PC-3 (cell line): ENCODE measurements at places on chromosomes 2 and 18. TPM values are rescaled to one million over a fixed set of nuclear protein-coding genes. Genes with fewer than 3 reads are reported as not detected.
A peak's percentile ranks its signal among the peaks of the same experiment; 100 is the strongest.

DNA sequence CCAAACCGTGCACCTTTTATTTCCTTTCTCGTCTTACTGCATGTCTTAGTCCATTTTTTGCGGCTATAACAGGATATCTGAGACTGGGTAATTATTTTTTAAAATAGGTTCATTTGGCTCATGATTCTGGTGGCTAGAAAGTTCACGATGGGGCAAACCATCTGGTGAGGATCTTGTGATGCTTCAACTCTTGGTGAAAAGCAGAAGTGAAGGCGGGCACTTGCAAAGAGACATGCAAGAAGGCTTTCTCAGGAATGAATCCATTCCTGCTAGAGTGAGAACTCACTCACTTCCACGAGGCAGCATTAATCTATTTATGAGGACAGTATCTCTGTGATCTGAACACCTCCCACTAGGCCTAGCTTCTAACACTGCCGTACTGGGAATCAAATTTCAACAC, 327.1 kb upstream of the RBMS1 start:
- H3K27me3 ChIP-seq = no peaks in the 10 kb centered on the region
- H3K27ac ChIP-seq = no peak overlapping the region
- DNase-seq = no peak
- H3K4me1 ChIP-seq = peaks cover 7% of the 10 kb centered on the region; the same call in 1 of the 2 replicates

DNA sequence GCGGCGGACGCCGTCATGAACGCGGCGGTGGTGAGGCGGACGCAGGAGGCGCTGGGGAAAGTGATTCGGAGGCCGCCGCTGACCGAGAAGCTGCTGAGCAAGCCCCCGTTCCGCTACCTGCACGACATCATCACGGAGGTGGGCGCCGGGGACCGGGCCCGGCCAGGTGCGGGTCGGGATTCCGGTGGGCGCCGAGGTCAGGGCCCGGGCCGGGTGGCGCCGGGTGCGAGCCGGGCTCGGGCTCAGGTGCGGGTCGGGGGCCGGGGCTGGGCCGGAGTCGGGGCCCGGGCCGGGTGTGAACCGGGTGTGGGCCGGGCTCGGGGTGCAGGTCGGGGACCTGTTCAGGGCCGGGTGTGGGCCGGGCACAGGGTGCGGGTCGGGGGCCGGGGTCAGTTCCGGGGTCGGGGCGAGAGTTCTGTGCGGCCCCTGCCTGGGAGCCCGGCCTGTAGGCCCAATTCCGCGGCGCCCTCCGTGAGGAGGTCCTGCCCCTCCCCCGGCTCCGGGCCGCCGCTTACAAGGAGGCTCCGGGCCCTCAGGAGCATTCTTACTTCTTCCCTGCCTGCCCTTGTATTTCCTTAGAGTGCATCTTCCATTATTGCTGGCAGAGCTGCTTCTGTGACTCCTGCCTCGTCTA, 447 bp downstream of the TRAF3IP1 start:
- H3K4me1 ChIP-seq = 0 out of 2 replicates have a peak, but pooled peaks cover 7% of the 10 kb centered on the region
- H3K36me3 ChIP-seq = no peaks in the 10 kb centered on the region
- DNase-seq = peak; percentile 3
- peak overlapping the region; percentile 78 for H3K4me3 ChIP-seq
- no peak overlapping the region for H3K27ac ChIP-seq

DNA sequence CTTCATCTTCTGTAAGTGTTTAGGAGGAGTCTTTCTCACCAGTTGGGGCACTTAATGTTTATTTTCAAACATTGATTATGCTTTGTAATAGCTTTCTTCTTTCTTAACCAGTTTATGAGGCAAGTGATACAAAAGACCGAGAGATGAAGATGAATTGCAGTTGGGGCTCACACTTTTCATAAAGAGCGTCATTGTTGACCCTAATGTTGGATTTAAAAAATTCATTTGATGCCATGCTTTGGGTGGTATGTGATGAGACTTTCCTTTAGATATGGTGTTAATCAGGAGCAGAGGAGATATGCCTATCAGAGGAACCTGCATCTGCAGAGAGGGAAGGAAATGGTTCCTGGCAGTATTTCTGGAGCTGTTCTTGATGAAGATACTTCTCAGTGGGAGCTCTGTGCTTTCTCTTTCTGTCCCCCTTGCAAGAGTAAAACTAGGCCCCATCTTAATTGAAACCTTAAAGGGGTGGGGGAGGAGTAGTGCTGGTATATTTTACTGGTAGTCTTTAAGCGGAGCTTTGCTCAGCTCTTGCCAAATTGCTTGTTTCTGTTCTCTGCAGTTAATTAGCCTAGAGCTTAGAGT, 2.3 kb downstream of the EML4 start:
- no peaks in the 10 kb centered on the region for H3K27me3 ChIP-seq
- DNase-seq = no peak
- H3K27ac ChIP-seq = no peak overlapping the region
- peaks cover 26% of the 10 kb centered on the region for H3K4me1 ChIP-seq
- H3K4me3 ChIP-seq = peak overlapping the region; percentile 82
- H3K36me3 ChIP-seq = no peaks in the 10 kb centered on the region

DNA sequence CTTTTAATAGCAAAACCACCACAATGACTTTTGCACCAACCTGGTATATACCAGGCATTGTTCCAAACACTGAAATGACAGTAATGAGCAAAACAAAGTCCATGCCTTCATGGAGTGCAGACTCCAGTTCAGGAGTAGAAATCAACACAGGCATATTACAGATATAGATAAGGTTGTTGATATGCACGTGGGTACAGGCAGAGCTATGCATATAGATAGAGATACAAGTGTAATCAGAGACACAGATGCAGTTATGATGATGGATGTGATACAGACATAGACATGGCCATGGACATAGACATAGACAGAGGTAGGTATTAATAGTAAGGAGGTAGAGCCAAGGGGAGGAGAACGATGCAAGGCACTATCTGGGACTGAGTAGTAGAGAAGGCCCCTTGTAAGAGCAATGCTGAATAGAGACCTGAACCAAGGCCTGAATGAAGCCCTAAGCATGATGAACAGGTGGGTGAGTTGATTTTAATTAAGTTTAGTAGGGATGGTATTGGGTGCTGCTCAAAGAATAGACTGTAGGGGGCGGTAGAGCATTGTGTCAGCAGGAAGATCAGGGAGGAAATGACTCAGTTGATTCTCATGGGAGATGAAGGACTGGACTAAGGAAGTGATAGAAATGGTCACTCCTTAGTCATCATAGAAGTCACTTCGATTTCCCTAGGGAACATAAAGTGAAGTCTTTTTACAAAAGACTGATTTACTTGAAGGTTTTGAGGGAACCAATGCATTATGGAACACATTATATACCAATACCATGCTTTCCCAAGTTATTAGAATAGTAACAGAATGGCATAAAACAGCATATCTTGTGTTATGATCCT, 39.4 kb downstream of the CMPK2 start:
- H3K4me3 ChIP-seq = no peak overlapping the region
- H3K27ac ChIP-seq = peak overlapping the region; percentile 94
- H3K4me1 ChIP-seq = peaks cover 17% of the 10 kb centered on the region
- H3K36me3 ChIP-seq = no peaks in the 10 kb centered on the region
- H3K27me3 ChIP-seq = peaks cover 14% of the 10 kb centered on the region; the same call in 1 of the 2 replicates
- peak; percentile 93 for DNase-seq

The PHOSPHO2 gene
- 5.0 and 5.9 TPM in 2 replicates for total RNA-seq

The ABCG5 gene
- not detected in 2 replicates for total RNA-seq
